ENCODE measurements at places on chromosomes 6 and 20.
A peak's percentile ranks its signal among the peaks of the same experiment; 100 is the strongest.

GRCh38 chr6:112879920-112880413 is 532.8 kb downstream of the RFPL4B start:
- no peak for DNase-seq

- no peak for DNase-seq
Observed at GRCh38 chr20:23205611-23206041, 119.5 kb upstream of the CD93 start.

DNA sequence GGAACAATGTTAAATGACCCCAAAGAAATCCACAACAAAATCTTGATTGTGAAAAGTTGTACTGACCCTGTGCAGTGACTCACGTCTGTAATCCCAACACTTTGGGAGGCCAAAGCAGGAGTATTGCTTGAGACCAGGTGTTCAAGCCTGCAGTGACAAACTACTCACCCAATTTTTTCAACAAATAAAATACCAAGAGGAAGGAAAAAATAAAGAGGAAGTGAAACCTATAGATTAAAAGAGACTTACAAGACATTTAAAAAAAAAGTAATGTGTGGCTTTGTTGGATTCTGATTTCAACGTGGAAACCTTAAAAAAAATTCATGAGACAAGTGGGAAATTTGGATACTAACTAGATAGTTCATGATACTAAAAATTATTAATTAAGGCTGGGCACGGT is 31.9 kb downstream of the GINS1 start:
- DNase-seq, result no peak

GRCh38 chr6:30483677-30484279 is 5.5 kb upstream of the HLA-E start:
- no peak for DNase-seq

- no peak for DNase-seq
Observed at GRCh38 chr6:29965563-29965872, 23.2 kb downstream of the HLA-A start.

- DNase-seq, result no peak
Observed at GRCh38 chr6:6395581-6396197, 75.2 kb upstream of the F13A1 start.

GRCh38 chr6:143872201-143872600 is 7.9 kb downstream of the ZC2HC1B start:
- no peak for DNase-seq

DNA sequence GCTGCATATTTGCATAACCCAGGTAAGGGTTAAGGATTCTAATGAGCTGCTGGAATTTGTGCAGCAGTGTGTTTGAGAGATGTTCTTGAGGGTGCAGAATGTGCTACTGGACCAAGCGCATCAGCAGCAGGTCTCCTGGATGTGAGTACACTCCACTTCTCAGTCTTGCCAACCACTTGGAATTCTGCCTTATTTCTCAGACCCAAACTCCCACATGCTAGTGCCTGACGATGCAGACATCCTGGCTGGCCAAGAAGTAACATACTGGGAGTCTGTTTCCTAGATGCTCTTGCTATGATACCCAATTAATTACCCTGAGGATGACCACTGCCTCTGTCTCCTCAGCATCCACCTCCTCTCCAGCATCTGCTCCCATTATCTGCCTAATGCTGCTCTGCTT is 186.6 kb downstream of the MOXD1 start:
- no peak for DNase-seq

DNA sequence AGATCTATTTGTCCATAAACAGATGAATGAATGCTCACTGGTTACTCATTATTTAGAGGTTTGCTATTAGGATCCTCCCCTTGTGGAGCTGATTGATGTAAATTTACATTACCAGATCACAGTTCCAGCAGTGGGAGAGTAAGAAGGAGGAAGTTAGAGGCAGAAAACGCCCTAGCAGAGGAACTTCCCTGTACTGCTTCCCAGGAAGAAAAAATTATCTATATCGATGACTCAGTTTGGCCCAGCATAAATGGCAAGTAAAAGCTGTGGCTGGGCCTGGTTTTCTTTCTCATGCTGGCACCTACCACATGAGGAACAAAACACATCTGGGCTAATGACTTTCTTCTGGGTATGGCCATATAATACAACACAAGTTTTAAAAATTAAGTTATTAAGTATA is 35.7 kb downstream of the DNAAF9 start:
- no peak for DNase-seq

DNA sequence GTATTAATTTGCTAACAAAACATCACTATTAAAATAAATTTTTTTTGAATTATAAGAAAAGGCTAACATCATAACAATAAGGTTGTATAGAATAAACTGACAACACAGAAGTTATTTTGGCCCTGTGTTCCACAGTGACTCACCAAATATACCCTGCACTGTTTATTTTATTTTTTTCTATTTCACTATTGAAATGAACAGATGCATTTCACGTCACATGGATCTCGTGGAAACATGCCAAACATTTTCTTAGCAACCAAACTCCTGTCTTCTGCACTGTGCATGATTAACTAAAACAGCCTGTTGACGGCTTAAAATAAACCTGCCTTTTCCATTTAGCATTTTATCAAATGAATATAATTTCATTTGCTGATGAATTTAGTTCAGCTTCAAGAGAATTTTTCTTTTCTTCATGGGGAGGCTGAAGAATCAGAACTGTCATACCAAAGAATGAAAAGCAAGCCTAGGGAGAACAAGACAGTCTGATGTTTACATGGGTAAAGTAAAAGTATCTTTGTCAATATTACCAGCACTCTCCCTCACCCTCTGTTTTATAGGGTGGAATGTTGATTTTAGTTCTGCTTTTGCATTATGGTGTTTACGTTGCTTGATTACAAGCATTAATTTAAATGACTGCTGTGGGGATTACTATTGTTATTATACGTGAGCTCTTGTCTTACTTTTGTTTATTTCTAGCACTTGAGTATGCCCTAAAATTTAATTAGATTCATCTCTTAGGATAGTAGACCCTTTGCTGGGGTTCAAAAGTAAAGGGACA is 115.3 kb downstream of the LCA5 start:
- peak; percentile 75 for DNase-seq

DNA sequence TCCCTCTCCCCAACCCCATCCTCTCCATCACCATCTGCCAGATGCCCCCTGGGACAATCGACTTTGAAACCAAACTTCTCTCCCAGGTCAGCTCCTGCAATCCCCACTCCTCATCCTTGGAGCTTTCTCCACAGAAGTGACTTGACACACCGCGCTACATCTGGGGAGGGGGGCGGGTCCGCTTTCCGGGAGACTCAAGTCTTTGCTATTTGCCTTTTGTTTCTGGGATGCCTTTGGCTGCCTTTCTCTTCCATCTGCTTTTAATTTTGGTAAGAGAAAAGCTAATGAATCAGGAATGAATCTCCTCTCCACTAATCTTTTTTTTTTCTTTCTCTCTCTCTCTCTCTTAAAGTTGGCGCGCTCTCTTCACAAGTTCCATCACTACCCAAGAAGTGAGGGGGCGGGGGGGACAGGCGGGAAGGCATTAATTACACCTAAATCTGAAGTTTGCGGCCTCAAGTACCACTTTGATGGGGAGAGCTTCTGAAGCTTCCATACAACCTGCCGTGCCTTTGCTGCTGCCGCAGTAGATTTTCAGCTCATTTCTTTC is 664 bp upstream of the TPBG start:
- peak; percentile 97 for DNase-seq

DNA sequence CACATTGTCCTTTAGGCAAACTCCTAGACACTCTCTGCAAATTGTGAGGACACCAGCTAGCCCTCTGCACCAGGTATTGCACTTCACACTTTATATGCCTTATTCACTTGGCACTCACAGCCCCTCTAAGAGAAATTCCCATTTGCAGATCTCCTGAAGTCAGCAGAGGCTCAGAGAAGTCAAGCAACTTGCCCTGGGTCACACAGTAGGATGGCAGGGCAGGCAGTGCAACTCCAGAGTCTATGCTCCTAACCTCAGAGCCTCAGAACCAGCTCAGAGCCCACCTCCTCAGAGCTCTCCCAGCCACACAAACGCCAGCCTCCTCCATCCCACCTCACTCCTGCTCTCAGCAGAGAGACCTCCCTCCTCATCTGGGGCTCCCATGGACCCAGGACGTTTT is 52.4 kb upstream of the BLCAP start:
- DNase-seq, result no peak

- peak; percentile 13 for DNase-seq
Observed at GRCh38 chr6:18585032-18585573, 198.0 kb downstream of the RNF144B start.

- no peak for DNase-seq
Observed at GRCh38 chr6:169665289-169665688, 36.5 kb downstream of the WDR27 start.

DNA sequence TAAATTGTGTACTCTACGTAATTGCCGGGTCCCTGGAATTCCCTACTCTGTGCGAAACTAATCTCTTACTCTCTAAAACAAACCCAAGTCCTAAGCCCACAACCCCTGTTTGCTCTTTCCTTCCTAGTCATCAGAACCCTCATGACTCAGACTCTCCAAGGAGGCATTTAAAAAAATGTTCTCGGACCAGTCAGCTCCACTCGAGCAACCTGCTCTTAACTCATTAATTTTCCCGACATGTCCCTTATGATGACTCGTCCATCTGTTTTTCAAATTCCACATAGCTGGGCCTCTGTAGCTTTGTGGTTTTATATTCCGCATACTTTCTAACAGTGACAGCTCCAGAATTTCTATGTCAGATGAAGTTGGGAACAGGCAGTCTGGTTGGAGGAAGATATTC is 2.6 kb upstream of the MUC22 start:
- DNase-seq, result peak; percentile 69

DNA sequence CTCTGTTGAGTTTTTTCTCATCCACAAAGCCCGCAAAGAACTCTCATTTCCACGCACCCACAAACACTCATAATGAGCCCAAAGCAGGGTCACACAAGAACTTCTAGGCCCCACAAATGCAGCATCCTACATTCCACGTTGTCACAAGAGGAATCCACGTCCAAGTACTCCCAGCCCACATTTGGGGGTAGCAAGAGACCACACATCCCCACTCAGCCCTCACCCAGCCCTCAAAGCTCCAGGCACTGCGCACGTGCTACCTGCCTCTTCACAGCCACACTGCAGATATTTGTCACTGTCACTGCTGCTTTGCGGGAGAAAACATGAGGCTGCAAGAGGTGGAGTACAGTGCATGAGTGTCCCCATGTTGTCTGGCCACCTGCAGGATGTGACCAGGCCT is 187.6 kb upstream of the CDYL start:
- no peak for DNase-seq

- DNase-seq, result no peak
Observed at GRCh38 chr6:32148289-32149091, 3.2 kb downstream of the PRRT1 start.

GRCh38 chr6:14453712-14454472 is 336.3 kb downstream of the CD83 start:
- no peak for DNase-seq
